Activated T-cell treated with anti-CD3 and anti-CD28 coated beads for 48 hours (primary cell): ENCODE measurements at places on chromosomes 5 and 9.

- no peak for DNase-seq
Measured at GRCh38 chr9:38440516-38440915, 16.3 kb upstream of the IGFBPL1 start.

- DNase-seq = no peak
Measured at GRCh38 chr5:153159616-153160015, 330.9 kb upstream of the GRIA1 start.

DNA sequence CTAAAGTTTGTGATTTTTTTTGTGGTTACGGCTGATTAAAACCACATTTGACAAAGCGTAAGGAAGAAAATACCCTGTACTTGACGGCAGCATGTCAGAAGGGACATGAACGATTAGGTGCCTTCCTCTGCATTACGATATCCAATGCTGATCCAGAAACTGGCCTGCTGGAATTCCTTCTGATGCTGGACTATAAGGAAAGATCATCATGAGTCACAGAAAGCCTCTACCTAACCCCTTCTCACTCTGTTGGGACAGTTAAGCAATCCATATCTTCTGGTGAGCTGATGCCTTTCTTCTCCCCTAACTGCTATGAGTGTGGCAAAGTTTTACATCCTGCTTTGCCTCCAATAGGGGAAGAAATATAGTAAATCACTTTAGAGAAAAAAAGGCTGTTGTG is 78.4 kb upstream of the PAPPA start:
- DNase-seq = no peak

GRCh38 chr5:172605466-172605865 is 35.6 kb upstream of the NEURL1B start:
- no peak for DNase-seq

GRCh38 chr5:10760096-10760920 is 726 bp downstream of the DAP start:
- DNase-seq = peak; percentile 34

- no peak for DNase-seq
Measured at GRCh38 chr5:96649681-96650540, 12.3 kb upstream of the CAST start.

GRCh38 chr9:29432191-29432590 is 1858.9 kb upstream of the C9orf72 start:
- no peak for DNase-seq

GRCh38 chr5:134114886-134115805 is 665 bp downstream of the TCF7 start:
- DNase-seq = peak; percentile 71

GRCh38 chr5:124302533-124302932 is 443.9 kb downstream of the ZNF608 start:
- no peak for DNase-seq

GRCh38 chr5:92380069-92380770 is 997.1 kb upstream of the ARRDC3 start:
- no peak for DNase-seq

DNA sequence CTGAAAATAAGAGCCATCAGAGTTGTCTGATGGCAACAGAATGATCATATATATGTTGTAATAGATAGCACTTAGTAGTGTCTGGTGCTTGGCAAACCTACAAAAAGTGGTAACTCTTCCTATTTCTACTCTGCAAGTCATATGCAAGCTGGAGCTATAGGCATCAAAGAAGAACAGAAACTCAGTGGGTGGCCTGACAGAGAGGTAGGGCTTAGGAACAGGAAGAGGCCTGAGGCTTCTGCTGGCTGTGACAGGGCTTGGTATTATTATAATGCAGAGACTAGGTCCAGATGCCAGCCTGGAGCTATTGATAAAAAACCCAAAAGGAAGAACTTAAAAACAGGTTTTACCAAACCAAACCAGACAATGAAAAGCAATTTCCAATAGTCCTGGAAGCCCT is 4.4 kb upstream of the DIAPH1 start:
- no peak for DNase-seq

DNA sequence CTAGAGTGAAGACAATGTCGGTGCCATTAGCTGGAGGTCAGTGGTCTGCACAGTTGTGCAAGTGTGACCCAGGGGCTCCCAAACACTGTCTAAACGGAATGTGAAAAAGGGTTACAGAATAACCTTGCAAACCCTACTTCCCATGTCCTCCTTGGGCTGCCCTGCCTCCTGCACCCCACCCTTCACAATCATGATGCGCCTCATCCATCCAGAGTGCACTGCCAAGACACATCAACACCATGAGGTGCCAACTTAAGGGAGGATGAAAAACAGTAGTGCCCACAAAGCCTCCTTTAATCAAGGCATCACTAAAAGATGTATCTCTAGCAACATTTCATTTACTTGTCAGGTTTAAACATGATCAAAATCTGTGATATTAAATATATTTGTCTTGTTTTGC is 87.1 kb downstream of the SETX start:
- no peak for DNase-seq

DNA sequence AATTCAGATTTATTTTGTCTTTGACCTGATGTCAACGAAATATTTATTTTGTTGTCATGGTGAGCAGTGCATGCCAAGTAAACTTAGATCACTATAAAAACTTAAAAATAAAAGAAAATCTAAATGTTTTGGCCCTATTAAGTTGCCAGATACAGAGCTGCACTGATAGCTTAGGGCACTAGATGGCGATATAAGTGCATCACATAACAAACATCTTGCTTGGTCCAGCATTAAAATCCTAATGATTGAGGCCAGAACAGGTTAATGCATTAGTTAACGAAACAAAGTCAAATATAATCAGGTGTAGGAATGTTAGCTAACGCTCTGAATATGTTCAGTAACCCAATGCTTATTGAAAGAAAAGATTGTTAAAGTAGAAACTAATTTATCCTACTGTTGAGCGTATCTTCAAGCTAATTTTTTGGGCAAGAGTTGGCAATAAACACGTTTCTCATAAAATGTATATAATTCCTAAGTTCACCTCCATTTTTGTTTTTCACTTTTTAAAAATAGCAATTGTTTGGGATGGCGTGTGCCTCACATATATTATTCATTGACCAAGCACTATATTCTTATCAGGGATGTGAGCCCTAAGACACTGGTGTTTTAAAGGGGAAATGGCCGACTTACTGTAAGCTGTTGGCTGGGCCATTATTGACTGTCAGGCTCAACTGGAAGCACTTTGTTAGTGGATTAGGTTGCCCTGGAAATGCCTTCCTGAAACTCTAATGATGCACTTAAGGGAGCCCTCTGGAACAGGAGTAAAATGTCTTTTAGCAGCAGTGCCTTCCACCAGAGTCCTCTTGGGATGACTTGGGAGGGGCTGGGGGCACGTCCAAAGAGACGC is 33.3 kb downstream of the KCTD16 start:
- no peak for DNase-seq

DNA sequence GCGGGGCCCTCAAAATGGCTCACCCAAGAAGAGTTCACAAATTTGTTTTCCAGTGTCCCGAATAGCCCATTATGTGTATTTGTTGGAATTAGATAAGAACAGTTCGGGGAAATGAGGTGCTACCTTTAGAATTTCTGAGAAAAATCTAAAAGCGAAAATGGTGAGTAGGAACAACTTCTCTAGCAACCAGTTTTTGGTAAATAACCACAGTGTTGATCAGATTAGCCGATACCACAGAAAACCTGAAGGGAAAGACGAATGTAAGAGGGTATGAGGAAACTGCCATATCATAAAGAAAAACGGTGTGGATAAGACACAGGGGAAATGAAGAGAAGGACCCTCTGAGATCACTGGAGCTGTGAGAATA is 31.0 kb downstream of the ADAM19 start:
- DNase-seq = no peak

- DNase-seq = no peak
Measured at GRCh38 chr5:95441636-95442035, 50.5 kb downstream of the FAM81B start.

GRCh38 chr5:82673057-82673809 is 395.1 kb upstream of the RPS23 start:
- DNase-seq = no peak

GRCh38 chr9:17843236-17843635 is 264.4 kb downstream of the SH3GL2 start:
- no peak for DNase-seq

DNA sequence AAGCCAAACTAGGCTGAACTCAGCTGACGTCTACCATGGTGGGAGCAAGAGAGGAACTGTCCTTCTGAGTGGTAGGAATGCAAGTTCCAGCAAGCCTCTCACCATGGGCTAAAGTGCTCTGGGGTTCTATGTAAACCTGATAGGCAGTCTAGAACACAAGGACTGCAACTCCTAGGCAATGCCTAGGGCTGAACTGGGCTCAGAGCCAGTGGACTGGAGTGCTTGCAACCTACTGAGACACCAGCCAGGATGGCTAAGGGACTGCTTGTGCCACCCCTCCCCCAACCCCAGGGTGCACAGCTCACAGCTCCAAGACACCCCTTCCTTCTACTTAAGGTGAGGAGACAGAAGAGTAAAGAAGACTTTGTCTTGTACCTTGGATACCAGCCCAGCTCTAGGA is 12.1 kb upstream of the RCL1 start:
- no peak for DNase-seq

DNA sequence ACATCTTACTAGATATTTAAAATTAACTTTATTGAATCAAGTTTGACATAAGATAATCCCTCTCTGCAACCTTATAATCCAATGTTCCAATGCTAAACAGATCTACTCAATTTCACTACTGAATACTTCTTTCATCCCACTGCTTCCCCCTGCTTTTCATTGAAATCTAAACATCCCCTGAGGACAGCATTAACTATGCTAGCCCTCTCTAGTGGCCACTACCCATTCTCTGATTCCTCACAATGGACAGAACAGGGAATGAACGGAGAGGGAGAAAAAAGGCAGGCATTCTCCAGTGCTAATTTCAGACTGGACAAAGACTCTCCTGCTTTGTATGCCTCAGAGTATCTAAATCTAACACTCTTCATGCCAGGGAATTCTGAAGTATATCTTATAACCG is 54.3 kb upstream of the RGS7BP start:
- no peak for DNase-seq

DNA sequence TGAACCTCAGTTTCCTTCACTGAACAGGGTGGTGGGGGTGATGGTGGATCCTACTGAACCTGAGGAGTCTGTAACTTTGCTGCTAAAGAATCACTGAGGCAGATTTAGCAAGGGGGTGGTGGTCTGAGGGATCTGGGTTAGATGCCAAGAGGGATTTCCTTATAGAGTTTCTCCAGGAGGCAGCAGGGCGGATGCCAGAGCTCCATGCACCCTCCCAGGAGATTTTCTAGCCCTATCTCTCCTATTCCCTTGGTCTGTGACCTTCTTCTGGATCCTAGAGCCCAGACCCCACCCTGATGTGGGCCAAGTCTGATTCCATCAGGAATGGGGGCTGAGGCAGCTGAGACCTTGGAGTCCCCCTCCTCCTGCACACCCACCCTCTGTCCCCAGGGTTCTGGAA is 6.0 kb downstream of the PTGS1 start:
- DNase-seq = no peak

DNA sequence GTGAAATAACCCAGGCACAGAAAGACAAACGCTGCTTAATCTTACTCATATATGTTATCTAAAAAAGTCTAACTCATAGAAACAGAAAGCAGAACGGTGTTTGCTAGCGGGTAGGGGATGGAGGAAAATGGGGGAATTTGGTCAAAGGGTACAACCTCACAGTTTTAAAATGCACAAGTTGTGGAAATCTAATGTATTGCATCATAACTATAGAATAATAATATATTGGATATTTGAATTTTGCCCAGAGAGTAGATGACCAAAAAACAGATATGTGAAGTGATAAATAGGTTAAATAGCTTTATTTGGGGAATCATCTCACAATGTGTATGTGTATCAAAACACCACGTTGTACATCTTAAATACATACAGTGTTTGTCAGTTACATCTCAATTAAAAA is 22.3 kb upstream of the OSMR start:
- DNase-seq = no peak

GRCh38 chr5:108653201-108653600 is 94.5 kb upstream of the FER start:
- no peak for DNase-seq

DNA sequence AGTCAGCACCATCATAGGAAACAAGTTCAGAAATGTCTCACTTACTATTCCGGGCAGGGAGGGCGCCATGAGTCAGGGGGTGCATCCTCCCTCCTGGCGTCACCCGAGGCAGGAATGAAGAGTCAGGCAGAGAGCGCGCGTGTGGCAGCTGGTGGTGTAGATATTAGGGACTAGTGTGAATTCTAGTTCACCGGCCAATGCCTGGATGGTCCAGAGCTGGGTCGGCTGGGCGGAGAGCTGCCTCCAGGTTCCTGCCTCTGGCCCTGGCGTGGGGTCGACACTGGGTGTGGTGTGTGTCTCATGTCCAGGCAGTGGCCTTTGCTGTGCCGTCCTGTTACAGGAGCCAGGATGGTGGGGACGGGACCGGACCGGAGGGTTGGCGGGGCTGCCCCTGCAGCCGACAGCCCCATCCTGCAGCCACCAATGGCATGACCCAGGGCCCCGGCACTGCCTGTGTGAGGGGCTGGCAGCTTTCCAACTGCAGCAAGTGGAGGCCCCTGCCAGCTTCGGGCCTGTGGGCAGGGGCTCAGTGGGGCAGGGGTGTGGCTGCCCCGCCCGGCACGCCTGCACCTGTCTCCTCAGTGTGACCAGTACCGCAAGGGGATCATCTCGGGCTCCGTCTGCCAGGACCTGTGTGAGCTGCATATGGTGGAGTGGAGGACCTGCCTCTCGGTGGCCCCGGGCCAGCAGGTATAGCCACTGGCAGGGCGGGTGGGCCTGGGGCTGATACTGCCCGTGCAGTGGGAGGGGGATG is 9.1 kb downstream of the DIPK1B start:
- no peak for DNase-seq

DNA sequence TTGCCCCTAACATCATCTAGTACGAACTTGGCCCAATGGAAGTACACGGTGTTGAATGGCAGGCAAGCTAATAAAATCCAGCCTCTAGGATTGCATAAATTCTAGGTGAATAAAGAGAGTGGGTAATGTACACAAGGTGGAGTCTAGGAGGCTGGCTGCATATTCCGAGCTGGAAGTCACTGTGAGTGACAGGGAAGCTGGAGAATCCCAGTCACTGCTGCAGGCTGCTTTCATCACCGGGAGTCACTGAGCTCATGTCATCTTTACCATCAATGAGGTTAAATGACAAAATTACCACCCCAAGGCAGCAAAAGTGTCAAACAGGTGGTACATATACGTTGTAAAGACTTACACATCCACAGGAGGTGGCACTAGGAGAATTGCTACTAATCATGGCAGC is 91.3 kb upstream of the HMHB1 start:
- no peak for DNase-seq

DNA sequence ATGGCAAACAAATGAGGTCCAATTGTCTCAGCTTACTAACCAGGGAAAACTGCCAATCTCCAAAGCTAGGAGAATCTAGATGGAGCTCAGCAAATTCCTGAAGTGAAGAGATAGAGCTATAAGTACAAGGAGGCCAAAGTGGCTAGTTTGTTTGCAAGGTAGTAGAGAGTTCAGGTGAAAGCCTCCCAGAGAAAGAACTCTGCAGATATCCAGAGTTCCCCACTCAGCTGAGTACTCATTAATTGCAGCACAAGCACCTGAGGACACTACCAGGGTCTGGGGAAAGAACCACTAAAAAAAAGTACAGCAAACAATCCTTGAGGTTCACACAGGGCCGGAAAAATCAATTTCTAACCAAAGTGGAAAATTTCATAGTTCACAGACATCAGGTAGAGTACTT is 250.9 kb downstream of the TMEM232 start:
- no peak for DNase-seq

GRCh38 chr5:76040806-76041205 is 42.4 kb upstream of the SV2C start:
- no peak for DNase-seq

- DNase-seq = no peak
Measured at GRCh38 chr5:142925795-142926194, 155.6 kb downstream of the ARHGAP26 start.
